ENCODE measurements at places on chromosomes 4 and X.

DNA sequence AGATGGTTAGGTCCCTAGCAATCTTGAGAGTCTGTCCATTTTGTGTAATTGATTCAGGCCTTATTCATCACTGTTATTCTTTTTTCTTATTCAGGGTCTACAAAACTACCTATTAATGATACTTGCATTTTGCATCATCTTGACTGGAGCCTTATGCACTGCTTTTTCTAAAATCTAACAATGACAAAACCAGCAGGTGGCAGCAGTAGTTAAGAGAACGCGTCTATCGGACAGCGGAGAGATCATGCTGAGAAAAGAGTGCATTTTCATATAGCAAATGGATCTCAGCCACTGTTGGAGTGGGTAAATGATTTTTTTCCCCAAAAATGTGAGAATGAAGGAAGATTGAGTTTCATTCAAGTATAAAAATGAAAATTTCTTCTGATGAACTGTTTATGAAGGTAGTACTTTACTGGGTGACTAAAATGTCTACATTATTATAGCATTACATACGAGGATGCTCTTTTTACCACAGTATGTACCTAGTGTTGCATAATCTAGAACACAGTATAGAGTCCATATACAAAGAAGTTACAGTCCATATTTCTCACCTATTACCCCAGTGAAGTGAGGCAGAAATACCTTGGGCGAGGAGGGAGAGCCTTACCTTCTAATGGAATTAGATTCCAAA is 43.2 kb downstream of the TMEM144 start:
- H3K36me3 ChIP-seq, result no peaks in the 10 kb centered on the region
- H3K4me3 ChIP-seq, result no peak overlapping the region
- DNase-seq, result no peak
- no peaks in the 10 kb centered on the region for H3K4me1 ChIP-seq
- H3K27ac ChIP-seq, result no peak overlapping the region

DNA sequence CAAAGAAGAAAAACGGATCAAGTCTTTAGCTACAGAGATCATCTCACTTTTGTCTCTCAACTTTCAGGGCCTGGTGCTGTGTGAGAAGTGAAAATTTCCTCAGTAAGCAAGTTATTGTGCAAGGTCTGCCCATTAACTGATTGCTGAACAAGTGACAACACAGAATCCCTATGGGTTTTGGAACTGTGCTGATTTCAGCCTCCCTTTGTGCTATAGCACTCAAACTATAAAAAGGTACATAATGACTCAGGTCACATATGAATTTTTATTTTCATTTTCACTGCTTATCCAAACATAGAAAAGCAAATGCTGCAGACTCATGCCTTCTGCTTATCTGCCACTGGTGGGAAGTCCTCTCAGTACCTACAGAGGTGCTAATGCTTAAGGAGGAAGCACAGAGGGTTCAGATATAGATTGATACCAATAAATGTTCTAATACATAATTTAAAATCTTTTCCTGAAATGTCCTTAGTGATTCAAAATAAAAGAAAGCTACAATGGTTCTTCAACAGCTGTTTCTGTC is 576.2 kb upstream of the CT83 start:
- no peak overlapping the region for H3K4me3 ChIP-seq
- no peak for DNase-seq
- no peaks in the 10 kb centered on the region for H3K27me3 ChIP-seq
- no peaks in the 10 kb centered on the region for H3K36me3 ChIP-seq
- H3K4me1 ChIP-seq, result no peaks in the 10 kb centered on the region

DNA sequence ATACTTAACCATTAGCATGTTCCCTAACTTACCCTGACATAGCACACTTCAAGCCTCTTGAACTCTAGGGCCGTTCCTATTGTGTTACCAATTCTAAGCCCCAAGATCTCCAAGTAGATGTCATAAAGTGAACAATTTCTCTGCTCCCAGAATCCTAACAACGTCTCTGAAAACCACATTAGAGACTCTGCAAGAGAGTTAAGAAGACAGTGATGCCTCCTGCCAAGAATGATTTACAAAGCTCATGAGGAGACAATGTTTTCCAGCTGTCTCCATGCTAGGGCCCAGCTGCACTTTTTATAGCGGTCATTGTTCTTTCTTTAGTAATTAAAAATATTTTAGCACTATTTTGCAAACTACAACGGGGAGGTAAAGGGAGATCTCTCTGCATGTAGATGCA is 358.4 kb downstream of the PPP3CA start:
- no peak for DNase-seq
- H3K27ac ChIP-seq, result no peak overlapping the region
- H3K4me3 ChIP-seq, result no peak overlapping the region
- H3K36me3 ChIP-seq, result no peaks in the 10 kb centered on the region
- H3K27me3 ChIP-seq, result no peaks in the 10 kb centered on the region
- H3K4me1 ChIP-seq, result no peaks in the 10 kb centered on the region

DNA sequence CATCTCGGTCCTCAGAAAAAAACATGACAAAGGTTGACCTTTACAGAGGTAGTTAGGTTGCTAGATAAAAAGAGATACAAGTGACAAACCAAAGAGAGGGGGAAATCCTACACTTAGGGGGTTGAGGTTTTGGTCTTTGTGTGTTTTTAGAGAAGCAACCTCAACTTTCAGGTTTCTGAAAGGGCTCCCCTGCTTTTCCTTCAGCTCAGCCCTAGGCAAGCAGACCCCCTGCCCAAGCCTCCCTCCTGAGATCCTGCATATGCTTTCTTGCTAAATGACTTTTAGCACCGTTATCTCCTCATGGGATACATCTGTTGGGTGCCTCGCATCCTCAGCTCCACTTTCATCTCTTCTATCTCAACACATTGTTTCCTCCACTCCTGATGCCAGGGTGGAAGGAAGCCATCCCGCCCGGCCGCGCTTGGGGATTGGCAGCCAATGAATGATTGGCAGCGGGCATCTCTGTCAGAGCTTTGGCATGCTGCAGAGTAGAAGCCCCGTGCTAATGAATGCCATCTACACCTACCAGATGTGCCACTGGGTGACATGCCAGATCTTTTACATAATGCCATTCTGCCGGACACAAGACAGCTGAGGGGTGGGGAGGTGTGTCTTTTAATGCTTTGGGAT is 15.0 kb upstream of the PRDM8 start:
- no peak overlapping the region for H3K27ac ChIP-seq
- no peaks in the 10 kb centered on the region for H3K36me3 ChIP-seq
- H3K4me3 ChIP-seq, result peak overlapping the region; percentile 68
- DNase-seq, result no peak
- H3K27me3 ChIP-seq, result no peaks in the 10 kb centered on the region
- H3K4me1 ChIP-seq, result peaks cover 45% of the 10 kb centered on the region

GRCh38 chr4:96504386-96504785 is 664.5 kb downstream of the PDHA2 start:
- DNase-seq, result no peak
- H3K27me3 ChIP-seq, result no peaks in the 10 kb centered on the region
- no peak overlapping the region for H3K4me3 ChIP-seq
- H3K36me3 ChIP-seq, result no peaks in the 10 kb centered on the region

GRCh38 chr4:78648640-78649363 is 97.2 kb downstream of the ANXA3 start:
- H3K4me1 ChIP-seq, result peaks cover 37% of the 10 kb centered on the region
- no peak for DNase-seq
- H3K27ac ChIP-seq, result no peak overlapping the region
- H3K27me3 ChIP-seq, result no peaks in the 10 kb centered on the region

GRCh38 chrX:22526339-22526738 is 253.6 kb downstream of the CBLL2 start:
- no peaks in the 10 kb centered on the region for H3K36me3 ChIP-seq
- H3K4me1 ChIP-seq, result no peaks in the 10 kb centered on the region
- no peak for DNase-seq
- H3K4me3 ChIP-seq, result no peak overlapping the region
- no peaks in the 10 kb centered on the region for H3K27me3 ChIP-seq

GRCh38 chrX:29581223-29581622 is 634.1 kb upstream of the MAGEB2 start:
- H3K36me3 ChIP-seq, result no peaks in the 10 kb centered on the region
- no peak overlapping the region for H3K4me3 ChIP-seq
- no peaks in the 10 kb centered on the region for H3K27me3 ChIP-seq
- no peaks in the 10 kb centered on the region for H3K4me1 ChIP-seq
- no peak for DNase-seq

DNA sequence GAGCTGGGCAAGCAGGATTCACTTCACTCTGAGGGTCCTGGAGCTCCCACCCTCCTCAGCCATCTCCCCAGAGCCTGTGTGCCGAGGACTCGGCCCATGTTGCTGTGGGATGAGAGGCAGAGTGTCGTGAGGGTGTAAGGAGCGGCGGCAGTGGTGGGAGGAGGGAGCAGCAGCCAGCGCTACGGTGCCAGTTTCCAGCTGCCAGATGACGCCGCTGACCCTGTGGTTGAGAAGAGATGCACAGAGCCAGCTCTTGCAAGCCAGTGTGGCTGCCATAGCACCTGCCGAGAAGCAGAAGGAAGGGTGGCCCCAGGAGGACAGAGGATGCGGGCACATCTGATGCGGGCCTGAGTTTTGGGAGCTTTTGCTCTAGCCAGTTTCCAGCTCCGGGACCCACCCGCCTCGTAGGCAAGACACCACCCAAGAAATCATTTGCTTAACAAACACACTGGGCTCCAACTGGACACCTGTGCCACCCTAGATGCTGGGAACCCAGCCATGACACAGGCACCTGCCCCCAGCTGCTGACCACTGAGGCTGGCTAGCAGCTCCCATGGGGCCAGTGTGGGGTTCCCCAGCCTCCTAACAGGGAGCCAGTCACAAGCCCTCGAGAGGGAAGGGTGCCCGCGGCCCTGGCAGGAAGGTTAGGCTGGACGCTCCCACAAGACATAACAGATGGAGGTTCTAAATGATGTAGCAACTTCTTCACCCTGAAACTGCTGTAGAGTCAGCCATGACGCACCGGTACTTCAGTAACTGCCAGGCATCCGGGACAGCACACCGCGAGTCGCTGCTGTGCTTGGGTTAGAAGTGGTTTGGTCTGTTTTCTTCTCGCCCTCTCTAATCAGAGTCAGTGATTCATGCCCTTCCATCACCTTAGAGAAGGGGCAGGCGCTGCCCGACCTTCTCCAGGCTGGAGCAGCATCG is 8.9 kb downstream of the MSANTD1 start:
- DNase-seq, result no peak
- no peak overlapping the region for H3K4me3 ChIP-seq
- H3K36me3 ChIP-seq, result no peaks in the 10 kb centered on the region
- H3K4me1 ChIP-seq, result no peaks in the 10 kb centered on the region
- no peak overlapping the region for H3K27ac ChIP-seq

- H3K36me3 ChIP-seq, result no peaks in the 10 kb centered on the region
- H3K4me3 ChIP-seq, result no peak overlapping the region
- H3K27ac ChIP-seq, result no peak overlapping the region
- H3K27me3 ChIP-seq, result no peaks in the 10 kb centered on the region
- DNase-seq, result no peak
These were observed 2313.8 kb downstream of the ARAP2 start for GRCh38 chr4:33930497-33930896.

DNA sequence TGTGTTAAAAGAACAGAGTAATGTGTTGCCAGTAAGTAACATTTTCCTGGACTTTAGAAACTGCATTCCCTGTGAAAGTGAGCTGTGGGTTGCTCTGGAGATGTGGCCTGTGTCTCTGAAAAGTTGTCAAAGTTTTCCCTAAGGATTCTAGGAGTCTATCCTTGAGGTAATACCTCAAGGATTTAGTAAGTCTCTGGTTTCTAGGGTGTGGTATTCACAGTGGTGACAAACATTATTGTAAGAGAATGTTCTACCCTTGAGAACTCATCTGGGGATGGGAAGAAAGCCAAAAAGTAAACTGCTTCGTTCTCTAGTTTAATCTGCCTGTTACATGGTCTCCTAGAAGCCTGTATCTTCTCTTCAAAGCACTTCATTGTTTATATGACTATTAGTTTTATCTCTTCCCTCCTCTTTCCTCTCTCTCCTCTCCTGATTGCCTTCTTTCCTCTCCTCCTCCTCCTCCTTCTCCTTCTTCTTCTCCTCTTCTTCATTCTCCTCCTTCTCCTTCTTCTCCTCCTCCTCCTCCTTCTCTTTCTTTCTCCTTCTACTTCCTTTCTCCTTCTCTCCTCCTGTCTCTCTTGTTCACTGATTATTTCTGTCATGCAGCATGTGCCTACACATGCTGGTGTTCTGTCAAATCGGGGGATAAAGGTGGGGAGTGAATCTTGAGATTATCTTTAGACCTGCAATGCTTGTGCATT is 321.3 kb downstream of the PTTG2 start:
- H3K4me1 ChIP-seq, result peaks cover 14% of the 10 kb centered on the region
- no peaks in the 10 kb centered on the region for H3K36me3 ChIP-seq
- no peak overlapping the region for H3K4me3 ChIP-seq

- no peaks in the 10 kb centered on the region for H3K27me3 ChIP-seq
- no peak for DNase-seq
- H3K36me3 ChIP-seq, result no peaks in the 10 kb centered on the region
- H3K27ac ChIP-seq, result no peak overlapping the region
- H3K4me3 ChIP-seq, result no peak overlapping the region
These were observed 78.1 kb downstream of the HTRA3 start for GRCh38 chr4:8347660-8348059.

GRCh38 chr4:179768996-179769395 is 2326.8 kb upstream of the AGA start:
- no peak for DNase-seq
- H3K27me3 ChIP-seq, result no peaks in the 10 kb centered on the region
- no peak overlapping the region for H3K4me3 ChIP-seq
- H3K36me3 ChIP-seq, result no peaks in the 10 kb centered on the region

DNA sequence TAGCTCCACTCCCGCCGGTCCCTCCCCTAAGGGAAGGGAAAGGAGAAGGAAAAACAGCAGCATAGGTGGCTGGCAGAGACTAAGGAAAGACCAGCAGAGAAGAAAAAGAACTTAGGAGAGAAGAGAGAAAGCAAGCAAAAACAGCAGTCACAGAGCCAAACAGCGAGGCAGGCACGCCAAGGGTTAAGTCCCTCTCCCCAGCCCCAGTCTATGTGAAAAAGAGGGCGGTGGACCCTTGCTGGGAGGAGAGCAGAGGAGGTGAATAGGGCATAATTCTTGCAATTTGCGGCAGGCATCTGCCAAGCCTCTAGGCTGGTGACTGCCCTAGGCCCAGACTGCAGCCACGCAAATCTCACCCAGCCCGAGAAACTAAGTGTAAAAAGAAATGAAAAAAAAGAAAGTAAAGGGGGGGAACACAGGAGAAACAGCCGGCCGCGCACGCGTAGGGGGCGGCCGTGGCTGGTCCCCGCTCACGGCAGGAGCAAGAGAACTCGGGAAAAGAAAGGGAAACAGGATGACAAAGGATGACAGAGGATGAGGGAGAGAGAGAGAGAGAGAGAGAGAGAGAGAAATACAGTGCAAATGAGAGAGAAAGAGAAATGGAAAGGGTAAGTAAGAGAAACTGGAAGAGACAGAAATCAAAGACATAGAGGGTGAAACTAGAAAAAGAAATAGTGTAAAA is 48.6 kb downstream of the MAGEA9 start:
- H3K27ac ChIP-seq, result peak overlapping the region; percentile 29
- H3K36me3 ChIP-seq, result no peaks in the 10 kb centered on the region
- H3K27me3 ChIP-seq, result no peaks in the 10 kb centered on the region
- no peak for DNase-seq
- no peaks in the 10 kb centered on the region for H3K4me1 ChIP-seq

- no peaks in the 10 kb centered on the region for H3K4me1 ChIP-seq
- no peaks in the 10 kb centered on the region for H3K27me3 ChIP-seq
- H3K27ac ChIP-seq, result no peak overlapping the region
- no peaks in the 10 kb centered on the region for H3K36me3 ChIP-seq
- no peak overlapping the region for H3K4me3 ChIP-seq
These were observed 51.1 kb downstream of the TET2 start for GRCh38 chr4:105197777-105198176.

Measured in tibial nerve (tissue), 4 donors.